SJCRH30 (cell line): ENCODE measurements at places on chromosomes 6 and 20.

- no peak for DNase-seq
These were observed 2.7 kb upstream of the MCCD1 start for GRCh38 chr6:31525932-31526591.

DNA sequence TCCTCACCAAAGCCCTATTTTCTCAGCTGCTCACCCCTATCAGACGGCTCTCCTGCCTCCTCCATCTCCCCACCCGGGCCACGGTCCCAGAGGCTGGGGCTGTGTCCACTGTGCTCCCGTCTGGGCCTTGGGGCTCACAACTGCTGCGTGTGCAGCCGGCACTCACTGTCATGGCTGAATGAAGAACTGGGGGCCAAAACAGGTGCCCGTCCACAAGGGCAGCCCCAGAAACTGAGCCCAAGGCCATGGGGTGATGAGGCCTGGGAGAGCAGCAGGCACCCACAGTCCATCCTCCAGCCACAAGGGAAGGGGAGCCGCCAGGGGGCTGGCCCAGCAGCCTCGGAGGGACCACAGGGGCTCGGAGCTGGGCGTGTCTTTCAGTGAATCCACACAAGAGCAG, 159.5 kb downstream of the DLL1 start:
- DNase-seq, result no peak

DNA sequence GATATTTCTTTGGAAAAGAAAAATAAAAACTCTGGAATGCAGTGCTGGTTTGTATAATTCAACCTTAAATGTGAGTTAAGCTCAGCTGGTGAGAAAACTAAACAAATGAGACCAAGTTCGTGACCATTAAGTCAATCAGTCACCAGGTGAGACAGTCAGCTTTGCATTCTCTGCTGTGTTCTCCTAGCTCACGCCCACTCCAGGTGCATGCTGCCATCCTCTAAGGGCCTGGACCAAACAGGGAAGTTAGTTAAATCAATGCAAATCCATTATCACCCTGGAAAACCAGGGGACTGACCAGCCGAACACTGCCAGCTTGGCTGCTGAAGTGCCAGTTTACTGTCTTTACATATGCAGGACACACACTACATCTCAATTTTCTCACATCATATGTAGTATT, 7.2 kb downstream of the TPBG start:
- DNase-seq, result no peak

- no peak for DNase-seq
These were observed 40.2 kb upstream of the IFNGR1 start for GRCh38 chr6:137259349-137259748.

- no peak for DNase-seq
These were observed 149.1 kb downstream of the KCNQ5 start for GRCh38 chr6:72770959-72771358.

DNA sequence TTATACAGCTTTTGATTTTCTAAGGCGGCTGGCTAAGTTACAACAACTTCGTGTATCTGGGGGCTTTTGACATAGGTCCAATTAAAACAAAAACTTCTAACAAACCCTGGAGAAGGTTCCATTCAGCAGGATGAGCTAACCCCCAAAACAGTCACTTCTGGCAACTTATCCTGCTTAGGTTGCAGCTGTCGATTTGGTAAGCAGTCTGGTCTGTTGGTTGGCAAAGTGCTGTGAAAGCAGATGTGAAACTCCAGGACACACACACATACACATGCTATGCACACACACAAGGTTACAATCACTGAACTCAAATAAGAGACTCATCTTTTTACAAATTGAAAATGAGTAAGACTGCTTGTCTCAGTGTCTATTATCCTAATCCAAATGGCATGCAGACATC, 119.0 kb upstream of the STMND1 start:
- DNase-seq, result peak; percentile 89
